T-helper 2 cell treated with Interferon-gamma antibody and Interleukin-4, amounts not matched to agents 5 μg/mL and 100 μg/mL, for 36 hours (primary cell): ENCODE measurements at places on chromosomes 13 and 19.

DNA sequence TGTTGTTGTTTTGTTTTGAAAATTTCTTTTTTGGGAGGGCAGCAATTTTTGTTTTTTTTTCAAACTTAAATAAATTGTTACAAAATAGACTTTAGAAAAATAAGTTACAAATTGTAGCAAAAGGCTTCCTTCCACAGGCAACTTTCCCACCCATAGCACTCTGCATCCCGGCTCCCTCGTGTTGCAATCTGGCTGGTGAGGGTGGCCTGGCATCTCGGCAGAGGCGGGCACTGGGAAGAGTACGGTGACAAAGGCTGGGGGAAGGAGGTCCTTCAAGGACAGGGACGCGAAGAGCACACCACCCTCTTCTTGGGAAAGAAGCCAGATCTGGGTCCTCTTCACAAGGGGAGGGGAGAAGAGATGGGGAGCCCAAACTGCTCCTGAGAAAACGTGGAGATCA is 379.7 kb downstream of the OLFM4 start:
- no peak for DNase-seq

DNA sequence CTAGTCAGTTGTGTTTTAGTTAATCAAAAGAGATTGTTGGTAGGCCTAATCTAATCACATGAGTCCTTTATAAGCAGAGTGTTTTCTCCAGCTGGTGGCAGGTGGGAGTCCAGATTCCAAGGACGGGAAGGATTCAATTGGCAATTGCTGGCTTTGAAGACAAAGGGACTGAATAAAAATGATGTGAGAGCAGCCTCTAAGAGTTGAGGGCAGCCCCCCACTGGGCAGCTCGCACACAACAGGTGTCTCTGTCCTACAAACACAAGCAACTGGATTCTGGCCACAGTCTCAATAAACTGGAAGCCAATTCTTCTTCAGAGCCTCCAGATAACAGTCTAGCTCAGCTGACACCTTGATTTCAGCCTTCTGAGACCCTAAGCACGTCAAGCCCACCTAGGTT is 915.2 kb downstream of the PCDH9 start:
- no peak for DNase-seq

- no peak for DNase-seq
Measured at GRCh38 chr13:75759531-75759930, 123.4 kb downstream of the LMO7 start.

DNA sequence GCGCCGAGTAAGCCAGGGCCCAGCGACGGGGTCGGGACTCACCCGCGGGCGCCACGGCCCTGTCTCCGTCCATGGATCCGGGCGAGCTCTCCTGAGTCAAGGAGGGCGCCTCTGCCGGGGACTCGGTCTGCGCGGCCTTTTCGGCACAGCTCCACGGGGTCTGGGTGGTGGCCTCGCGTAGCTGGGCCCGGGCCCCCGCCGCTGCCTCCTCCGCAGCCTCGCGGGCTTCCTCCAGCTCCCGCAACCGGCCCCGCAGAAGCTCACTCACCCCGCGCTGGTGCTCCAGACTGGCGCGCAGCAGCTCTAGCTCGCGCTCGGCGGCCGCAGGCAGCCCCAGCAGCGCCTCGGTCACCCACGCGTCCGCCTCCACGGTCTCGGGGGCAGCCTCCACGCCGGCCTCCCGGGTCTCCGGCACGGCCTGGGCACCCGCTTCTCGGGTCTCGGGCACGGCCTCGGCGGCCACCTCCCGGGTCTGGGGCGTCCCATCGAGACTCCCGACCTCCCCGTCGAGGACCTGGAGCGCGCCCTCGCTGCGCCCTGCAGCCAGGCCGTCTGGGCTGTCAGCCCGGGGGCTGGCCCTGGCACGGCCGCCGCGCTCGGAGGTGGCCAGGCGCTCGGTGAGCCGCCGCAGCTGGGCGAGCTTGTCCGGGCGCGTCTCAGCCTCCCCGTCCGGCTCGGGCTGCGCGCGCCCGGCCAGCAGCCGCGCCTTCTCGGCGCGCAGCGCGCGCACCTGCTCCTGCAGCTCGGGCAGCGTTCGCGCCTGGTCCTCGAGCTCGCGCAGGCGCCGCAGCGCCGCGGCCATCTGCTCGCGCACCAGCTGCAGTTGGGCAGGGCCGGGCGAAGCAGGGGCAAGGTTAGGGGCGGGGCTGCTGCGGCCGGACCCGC is 8.4 kb downstream of the KANK3 start:
- DNase-seq = peak; percentile 73

- no peak for DNase-seq
Measured at GRCh38 chr19:35768082-35768421, 7.3 kb upstream of the ARHGAP33 start.

GRCh38 chr13:27578121-27579030 is 42.0 kb downstream of the LNX2 start:
- DNase-seq = no peak

DNA sequence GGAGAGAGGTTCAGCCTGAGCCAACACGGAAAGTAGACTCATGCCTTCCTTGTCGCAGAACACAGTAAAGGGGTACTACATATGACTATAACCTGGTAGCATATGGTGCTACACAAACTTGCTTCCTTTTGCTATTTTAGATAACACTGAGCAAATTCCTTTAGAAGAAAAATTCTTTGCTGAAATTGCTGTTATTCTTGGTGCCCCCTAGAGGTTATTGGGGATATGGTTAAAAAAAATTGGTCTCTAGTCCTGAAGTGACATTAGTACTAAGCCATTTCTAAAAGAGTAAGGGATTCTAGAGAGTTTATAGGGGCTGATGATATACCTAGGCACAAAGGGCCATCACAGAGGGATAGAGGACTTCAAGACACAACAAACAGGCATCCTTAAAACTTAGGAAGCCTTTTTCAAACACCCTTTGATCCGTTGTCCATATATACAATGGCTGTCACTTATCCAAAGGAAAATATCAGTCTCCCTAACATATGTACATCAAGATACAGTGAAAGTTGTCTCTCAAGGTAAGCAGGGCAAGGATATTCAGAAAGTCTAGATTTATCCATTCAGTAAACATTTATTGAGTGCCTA is 13.9 kb upstream of the HS6ST3 start:
- DNase-seq = no peak

DNA sequence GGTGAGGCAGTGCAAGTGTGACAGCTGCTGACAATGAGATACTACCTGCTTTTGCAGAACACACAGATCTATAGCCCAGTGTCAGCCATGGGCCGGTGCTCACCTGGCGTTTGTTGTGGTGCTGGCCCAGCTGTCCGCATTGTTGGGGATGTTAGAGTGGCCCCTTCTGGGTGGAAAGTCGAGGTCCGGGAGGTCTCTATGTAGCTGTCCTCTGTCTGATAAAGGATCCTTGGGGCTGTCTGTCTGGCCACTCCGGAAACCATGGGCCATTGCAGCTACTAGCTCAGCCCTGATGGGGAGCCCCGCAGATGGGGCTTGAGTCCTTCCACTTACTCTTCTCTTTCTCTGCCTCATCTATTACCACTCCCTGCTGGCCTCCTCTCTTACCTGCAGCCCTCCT is 181.5 kb upstream of the TSHZ3 start:
- DNase-seq = no peak

GRCh38 chr13:102935896-102936321 is 90.1 kb downstream of the ERCC5 start:
- no peak for DNase-seq

GRCh38 chr13:50167224-50167947 is 152.1 kb downstream of the KCNRG start:
- DNase-seq = peak; percentile 5

DNA sequence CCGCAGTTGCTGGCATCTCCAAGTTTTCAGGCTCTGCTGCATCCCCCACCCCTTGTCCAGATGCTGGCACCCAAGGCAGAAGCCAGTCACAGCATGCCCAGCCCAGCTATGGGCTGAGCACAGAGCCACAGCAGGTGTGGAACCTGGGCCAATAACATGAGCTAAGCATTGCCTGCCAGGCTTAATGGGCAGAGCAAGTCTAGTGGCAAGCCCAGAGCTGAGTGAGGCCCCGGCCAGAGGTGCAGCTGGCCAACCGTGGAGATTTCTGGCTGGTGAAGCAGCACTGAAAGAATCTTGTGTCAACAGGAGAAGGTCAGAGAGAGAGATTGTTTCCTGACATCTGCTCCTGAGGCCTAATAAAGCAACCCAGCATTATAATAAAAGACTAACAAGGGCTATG is 111.0 kb downstream of the B3GLCT start:
- DNase-seq = no peak

GRCh38 chr13:108961542-108962125 is 332.2 kb downstream of the MYO16 start:
- no peak for DNase-seq

DNA sequence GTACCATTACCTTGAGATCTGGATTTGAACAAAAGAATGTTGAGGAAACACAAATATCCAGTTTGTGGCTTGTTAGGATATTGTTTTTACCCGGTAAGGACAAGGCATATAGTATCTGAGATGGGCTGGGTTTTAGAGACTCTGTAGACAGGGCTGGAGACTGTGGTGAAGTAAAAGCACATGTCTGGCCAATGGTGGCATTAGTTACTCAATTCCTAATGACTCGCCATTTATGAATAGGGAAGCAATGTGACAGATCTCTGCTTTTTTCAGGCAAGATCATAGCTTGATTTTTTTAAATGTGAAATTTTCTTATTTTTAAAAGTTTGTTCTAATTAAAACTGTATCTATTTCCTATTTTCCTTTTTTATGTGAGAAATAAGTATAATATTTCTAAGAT is 371.1 kb upstream of the SPRY2 start:
- no peak for DNase-seq

DNA sequence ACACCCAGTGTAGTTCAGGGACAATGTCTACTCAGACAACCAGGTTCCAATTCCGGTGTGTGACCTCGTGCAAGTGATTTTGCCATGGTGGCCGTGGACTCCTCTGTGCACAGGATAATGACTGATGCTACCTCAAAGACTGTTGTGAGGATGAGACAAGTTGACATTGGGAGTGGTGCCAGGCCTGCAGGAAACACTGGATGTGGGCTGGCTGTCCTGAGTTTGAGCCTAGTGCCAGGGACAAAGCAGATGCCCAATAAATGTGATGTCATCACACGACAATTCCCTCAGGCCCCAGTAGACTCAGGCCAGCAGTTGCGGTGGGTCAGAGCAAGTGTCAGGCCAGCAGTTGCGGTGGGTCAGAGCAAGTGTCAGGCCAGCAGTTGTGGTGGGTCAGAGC is 6.2 kb upstream of the SCN1B start:
- no peak for DNase-seq

GRCh38 chr13:96803456-96804100 is 190.7 kb downstream of the OXGR1 start:
- DNase-seq = no peak

DNA sequence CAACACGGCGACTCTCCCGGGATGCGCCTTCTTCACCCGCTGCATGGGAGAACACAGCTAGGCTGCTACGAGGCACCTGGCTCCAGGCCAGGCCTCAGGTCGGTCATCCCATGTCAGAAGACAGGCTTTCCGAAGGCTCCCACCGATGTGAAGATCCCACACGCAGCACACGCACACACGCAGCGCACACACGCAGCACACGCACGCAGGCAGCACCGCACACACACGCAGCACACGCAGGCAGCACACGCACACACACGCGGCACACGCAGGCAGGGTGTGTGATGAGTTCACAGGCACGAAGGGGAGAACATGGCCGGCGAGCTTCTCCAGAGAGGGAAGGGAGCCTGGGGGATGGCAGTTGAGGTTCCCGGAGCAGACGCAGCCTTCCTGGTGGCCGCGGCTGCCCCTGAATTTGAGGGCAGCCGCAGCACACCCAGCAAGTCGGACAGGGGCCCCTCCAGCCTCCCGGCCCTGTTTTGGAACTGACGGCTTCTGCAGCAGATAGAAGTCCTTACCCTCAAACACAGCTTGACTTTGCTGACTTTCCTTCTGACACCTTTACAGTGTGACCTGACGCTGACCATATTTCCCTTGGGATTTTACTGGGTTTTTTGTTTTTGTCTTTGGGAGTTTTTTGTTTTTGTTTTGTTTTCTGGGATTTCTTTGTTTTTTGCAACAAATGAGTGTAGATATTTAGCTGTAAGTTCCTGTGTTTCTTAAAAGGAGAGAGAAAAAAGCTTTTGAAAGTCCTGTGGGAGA is 55.9 kb downstream of the RASA3 start:
- DNase-seq = no peak

GRCh38 chr13:31201341-31202031 is 1.7 kb downstream of the B3GLCT start:
- DNase-seq = no peak

DNA sequence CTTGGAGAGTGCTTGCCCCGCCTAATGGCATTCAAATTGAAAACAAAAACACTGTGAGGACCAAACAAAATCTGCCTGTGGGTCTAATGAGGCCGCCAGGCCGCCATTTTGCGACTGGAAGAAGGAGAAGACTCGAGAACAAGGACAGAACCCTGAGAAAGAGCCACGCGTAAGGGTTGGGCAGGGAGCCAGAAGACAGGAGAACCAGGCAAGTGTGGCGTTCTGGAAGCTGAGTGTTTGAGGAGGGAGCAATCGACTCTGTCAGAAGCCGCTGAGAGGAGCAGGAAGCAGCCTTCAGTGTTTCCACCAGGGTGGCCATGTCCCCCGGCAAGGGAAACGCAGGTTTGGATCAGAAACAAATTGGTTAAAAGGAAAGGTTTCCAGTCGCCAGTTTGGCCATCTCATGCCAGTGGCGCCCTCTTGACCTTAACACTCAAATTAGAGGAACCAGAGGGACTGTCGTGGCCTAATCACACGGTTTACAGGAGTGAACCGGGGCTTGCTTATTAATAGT is 10.2 kb upstream of the PTOV1 start:
- no peak for DNase-seq

DNA sequence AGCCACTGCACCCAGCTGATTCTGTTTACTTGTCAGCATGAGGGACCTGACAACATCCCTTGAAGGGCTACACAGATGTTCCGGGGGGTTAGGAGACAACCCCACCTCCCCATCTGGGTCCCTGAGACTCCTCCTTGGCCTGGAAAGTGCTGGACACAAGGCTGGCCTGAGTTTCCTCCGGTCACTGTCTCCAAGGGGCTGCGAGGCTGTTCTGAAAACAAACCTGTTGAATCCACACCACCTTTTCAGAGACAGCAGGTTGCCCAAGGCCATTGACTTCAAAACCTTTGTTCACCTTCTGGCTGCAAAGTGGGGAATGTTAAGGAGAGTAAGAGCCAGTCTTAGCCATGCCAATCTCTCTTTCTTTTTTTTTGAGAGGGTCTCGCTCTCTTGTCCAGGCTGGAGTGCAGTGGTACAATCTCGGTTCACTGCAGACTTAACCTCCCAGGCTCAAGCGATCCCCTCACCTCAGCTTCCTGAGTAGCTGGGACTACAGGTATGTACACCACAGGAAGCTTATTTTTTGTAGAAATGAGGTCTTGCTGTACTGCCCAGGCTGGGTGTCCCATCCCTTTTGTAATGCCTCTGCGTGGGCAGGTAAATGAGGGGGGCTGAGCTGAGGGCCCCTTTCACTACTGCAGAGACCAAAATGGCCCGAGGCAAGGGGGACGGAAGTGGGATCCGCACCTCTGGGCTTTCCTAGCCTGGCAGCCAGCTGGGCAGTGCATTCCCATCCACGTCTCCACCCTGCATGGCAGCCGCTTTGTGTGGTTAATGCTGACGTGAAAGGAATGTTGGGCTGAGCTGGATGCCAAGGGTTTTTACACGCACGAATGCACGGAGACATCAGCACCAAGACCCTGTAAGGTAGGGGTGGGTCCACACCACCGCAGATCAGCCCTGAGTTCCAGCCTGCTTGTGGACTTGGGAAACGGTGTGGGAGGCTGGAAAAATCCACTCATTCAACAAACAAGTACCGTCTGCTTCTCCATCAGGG is 1.9 kb upstream of the ZNF628 start:
- DNase-seq = no peak

GRCh38 chr13:91112201-91112923 is 235.1 kb upstream of the MIR17HG start:
- DNase-seq = no peak
